ENCODE measurements at places on chromosomes 1 and 21. TPM values are rescaled to one million over a fixed set of nuclear protein-coding genes. Genes with fewer than 3 reads are reported as not detected.
A peak's percentile ranks its signal among the peaks of the same experiment; 100 is the strongest.

GRCh38 chr1:44422161-44422560 is 17.1 kb downstream of the RNF220 start:
- ATAC-seq = no peak

- ATAC-seq = no peak
Measured at GRCh38 chr1:230172016-230172537, 105.0 kb downstream of the GALNT2 start.

DNA sequence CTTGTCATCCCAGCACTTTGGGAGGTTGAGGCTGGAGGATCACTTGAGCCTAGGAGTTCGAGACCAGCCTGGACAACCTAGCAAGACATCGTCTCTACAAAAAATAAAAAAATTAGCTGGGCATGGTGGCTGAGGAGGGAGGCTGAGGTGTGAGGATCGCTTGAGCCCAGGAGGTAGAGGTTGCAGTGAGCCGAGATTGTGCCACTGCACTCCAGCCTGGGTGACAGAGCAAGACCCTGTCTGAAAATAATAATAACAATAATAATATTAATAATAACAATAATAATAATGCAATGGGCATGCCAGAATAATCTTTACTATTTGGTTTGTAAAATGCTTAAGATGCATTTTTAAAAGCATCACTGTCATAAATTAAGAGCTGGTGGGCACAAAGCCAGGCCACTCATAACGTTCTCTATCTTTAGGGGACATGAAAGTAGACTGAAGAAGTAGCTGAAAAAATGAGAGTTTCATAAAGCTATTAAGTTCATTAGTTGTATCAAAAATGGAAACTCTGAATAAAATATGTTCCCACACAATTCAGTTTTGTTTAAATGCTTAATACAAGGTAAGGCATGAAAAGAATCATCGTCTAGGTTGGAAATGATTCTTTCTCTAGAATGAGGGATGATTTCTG is 51.6 kb upstream of the ITPKB start:
- no peak for ATAC-seq

DNA sequence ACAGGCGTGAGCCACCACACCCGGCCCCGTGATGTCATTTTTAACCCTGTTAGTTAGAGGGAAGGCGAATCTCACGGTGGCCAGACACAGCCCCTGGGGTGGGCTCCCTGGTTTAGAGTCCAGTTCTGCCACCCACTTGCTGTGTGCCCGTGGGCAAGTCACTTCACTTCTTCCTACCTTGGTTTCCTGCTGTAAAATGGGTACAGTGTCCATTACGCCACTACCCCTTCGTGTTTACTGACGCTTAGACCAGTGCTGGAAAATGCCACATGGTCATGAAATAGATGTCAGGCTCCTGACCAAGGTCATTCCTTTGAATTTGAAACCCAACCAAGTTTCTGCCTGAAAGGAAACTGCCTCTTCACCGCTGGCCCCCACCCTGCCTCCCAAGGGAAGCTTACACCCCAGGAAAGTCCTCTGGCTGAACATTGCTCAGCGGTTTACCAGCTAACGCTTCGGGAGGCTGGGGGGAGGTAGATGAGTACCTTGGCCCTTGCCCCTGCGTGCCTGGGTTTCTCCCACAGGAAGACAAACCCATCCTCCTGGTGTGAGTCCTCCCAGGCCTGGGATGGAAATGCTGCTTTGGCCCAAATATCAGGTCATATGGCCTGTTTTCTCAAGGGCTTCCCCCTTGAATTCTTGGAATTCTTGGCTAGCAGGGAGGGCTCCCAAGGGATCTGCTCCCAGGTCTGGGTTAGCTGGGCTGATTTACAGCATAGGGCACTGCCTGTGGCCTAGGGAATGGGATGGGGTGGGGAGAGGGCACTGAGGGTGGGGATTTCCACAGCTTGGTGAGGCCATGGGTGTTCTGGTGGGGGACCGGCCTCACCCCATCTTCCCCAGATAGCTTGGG is 7.6 kb upstream of the AADACL4 start:
- peak; percentile 80 for ATAC-seq

DNA sequence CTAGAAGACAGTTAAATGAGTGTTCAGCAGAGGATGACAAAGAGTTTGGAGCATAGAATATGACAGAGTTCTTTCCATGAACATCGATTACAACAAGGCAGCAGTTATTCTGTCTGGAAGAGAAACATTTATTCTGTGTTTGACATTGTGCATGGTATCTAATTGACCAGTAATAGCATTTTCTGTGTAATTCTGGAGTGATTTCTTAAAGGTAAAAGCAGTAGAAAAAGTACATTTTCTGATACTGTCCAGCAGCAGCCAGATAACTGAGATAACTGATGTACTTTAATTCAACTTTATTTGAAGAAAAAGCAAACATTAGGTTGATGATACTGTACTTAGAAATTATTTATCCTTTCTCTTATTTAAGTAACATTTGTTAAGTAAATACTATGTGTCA is 497.1 kb downstream of the AGBL4 start:
- no peak for ATAC-seq

DNA sequence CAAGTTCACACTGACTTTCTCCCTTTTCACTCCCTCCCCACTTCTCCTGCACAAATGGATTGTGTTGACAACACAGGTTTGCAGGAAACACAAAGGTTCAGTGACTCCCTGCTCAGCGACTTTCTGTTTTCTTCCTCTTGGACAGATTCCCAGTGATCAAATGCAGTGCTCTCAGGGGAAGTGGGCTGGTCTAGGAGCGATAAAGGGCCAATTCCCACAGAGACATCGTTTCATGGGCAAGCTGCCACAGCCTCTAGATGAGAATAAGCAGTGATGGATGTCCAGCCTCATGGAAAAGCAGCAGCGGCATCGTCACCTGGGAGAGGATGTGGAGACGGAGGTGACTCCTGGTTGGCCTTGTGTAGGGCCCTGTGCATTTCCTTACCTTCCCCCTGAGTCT is 30.6 kb downstream of the FYB2 start:
- peak; percentile 7 for ATAC-seq

DNA sequence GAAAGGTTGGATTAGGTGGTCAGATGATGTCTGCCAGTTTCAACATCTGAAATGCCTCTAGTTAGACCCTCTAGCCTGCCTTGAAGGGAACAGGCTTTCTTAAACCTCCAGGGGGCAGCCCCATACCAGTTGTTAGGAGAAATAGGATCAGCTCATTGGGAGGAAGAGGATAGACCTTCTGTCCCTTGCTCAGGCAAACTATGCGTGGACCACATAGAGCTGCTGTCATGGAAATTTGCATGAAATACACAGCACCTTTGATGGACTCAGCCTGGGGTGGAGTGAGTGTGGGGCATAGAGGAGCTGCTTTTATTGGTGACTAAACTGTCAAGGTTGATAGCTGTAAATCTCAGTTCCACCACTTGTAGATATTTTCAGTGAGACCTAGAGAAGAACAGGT is 38.4 kb upstream of the SPAG17 start:
- no peak for ATAC-seq

DNA sequence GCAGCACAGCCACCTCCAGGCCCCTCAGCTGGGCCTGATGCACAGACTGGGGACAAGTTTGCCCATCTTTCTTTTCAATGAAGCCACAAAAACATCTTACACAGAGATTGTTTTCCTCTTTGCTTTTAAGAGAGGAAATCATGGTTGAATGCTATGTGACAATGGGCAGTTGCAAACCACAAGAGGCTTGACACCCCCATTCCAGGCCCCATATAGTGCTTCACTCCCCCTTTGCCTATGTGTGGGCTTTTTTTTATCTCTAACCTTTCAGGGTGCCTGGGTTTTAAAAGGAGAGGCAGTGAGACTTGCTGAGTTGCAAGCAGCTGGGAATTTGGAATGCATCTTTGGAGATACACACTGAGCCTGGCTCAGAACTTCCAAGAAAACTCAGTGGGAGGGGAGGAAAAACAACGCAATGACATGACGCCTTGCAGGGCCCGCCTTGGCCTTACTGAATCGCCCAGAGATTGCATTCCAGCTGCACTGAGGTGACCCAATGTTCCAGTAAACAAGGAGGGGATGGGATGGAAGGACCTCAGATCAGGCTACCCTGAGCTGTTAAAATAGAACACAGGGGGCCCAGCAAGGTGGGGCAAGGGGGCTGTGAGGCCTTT is 145.2 kb upstream of the ZNF648 start:
- peak; percentile 88 for ATAC-seq

DNA sequence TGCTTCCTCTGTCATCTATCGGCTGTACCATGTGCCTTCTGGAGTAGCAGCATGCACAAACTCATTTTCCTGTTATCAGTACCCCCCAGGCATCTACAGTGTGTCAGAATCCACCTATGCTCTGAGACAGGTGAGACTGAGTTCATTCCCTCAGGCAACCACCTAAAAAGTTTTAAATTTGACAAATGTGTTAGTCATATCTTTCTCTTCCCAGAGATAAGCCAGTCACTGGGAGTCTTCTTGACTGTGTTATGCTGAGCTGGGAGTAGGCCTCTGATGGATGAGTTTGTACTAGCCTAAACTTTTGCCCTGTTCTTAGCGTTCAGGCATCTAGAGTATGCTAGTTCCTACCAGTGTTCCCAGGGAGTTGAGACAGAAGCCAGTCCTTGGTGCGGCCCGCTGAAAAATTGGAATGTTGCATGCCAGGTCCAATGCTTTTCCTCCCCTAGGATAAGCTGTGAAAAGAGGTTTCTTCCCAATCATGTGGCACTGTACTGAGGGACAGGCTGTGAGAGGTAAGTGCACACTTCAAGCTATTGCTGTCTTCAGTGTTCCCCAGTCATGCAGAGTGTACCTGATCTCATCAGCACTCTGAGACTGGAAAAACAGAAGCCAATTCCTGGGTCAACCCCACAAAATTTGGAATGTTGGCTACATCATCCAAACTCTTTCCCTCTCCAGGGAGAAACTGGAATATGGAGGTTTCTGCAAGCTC is 1202.3 kb downstream of the NCAM2 start:
- no peak for ATAC-seq

- ATAC-seq = no peak
Measured at GRCh38 chr1:150972417-150972940, 2.2 kb downstream of the CERS2 start.

DNA sequence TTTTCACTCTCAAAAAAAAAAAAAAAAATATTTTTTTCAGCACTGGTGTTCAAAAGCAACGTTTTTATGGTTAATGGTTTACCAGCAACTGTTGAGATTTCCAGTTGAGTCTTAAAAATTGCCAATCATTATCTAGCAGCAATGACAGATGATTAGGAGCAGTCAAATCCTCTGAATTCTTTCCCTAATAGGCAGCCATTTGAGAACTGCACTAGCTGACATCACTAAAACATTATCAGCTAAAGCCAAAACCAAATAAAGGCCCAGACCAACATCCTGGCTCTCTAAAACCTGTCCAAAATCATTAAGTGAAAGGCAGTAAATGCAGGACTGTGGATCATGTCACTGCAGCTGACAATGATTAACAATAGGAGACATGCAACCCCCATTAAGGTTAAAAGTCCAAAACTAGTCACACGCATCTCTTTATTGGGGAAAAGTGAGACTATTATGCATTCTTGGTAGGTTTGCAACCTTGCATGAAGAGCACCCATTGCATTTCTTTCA is 14.0 kb downstream of the SFPQ start:
- ATAC-seq = no peak

- no peak for ATAC-seq
Measured at GRCh38 chr1:171204296-171204695, 19.2 kb downstream of the FMO2 start.

- no peak for ATAC-seq
Measured at GRCh38 chr1:11150326-11150725, 38.8 kb upstream of the ANGPTL7 start.

GRCh38 chr21:14955936-14956520 is 108.8 kb downstream of the NRIP1 start:
- ATAC-seq = no peak

GRCh38 chr1:6128276-6129081 is 51.6 kb downstream of the CHD5 start:
- ATAC-seq = no peak

DNA sequence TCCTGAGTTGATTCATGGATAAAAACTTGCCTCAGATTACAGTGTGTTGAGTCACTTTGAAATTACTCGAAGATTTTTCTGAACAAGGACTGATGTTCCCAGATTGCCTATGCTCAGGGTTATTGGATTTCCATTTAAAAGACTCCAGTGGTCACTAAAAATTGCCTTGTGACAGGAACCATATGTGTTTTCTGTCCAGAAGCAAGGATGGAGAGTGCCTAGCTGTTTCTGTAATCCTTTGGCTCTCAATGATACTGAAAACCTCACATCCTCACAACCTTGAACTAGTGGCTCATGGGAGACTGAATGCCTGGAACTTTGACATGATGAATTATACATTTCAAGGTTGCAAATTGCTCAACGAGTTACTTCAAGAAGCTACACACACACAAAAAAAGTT is 1271.8 kb downstream of the BRINP3 start:
- no peak for ATAC-seq

DNA sequence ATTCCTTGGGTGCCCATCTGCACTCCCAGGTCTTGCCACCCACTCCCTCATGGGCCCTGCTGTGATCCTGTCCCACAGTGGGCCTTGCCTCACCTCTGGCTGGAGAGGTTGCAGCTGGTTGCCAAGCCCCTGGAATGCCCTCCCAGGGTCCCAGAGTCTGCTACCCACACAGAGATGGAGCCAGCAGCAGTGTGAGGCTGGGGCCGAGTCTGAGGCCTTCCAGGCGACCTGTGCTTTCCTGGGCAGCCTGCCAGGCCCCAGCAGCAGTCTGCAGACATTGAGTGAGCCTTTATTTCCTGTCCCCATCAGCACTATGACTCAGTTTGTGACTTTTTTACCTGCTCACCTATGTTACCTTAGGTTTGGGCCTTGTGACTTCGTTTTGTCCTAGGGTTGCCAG is 25.0 kb upstream of the TSPAN2 start:
- no peak for ATAC-seq

GRCh38 chr1:235737751-235738150 is 88.2 kb upstream of the GNG4 start:
- ATAC-seq = no peak

DNA sequence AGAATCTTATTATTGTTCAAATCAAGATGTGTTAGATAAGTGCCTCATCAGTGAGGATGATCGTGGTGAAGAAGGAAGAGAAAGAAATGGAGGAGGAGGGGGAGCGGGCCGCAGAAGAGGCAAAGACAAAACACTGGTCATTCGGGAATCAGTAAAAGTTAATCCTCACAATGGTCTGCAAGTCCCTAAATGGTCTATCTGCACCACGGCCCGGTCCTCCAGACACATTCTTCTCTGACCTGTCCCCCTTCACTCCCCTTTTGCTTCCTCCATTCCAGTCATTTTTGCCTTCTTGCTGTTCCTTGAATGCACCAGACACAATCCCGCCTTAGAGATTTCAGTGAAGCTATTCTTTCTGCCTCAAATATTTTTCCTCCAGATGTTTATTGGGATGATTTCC is 240.1 kb upstream of the ADGRL2 start:
- ATAC-seq = no peak

Gene CAMK1G
- 0.19 TPM for total RNA-seq

Gene TRIM45
- total RNA-seq = 3.5 TPM

Gene ERICH3
- 0.13 TPM for total RNA-seq
